ENCODE measurements at places on chromosomes 5 and 9.

GRCh38 chr9:130468566-130468965, 23.8 kb downstream of the ASS1 start:
- DNase-seq = no peak

DNA sequence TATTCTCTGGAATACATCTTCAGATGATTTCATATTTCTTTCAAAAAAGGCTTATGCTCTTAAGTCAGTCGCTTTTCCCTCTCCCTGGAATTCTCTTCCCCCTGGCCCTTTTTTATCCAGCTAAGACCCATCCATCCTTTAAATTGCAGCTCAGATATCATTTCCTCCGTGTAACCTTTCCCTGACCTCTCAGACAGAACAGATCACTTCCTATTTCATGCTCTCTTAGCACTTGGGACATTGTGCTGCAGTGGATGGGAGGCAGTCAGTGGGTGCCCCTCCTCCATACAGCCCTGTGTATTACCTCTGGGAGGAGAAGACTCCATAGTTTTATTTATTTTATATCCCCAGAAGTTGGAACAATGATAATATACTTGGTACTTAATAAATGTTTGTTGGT, 423.4 kb downstream of the ISL1 start:
- peak; percentile 38 for DNase-seq

DNA sequence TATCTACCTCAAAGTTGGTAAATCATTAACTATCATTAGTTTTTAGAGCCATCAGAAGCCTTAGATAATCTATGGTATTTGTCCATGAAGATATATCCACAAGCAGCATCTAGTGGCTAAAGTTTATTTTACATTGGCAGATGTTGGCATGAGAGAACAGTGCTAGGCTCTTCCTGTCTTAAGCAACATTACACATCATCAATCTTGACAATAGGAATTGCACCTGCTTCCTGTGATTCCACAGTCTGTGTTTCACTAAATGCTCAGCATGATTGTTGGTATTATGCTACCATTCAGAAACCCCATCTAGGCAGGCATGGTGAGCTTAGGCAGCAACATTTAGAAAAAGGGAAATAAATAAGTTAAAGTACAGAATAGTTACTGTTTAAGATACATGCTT, 246.6 kb downstream of the SLCO4C1 start:
- DNase-seq = peak; percentile 6

- no peak for DNase-seq
Observed at GRCh38 chr9:137602661-137603060, 2.8 kb upstream of the ARRDC1 start.
